AML-193 (cell line): ENCODE measurements at places on chromosomes 12 and 14.
A peak's percentile ranks its signal among the peaks of the same experiment; 100 is the strongest.

DNA sequence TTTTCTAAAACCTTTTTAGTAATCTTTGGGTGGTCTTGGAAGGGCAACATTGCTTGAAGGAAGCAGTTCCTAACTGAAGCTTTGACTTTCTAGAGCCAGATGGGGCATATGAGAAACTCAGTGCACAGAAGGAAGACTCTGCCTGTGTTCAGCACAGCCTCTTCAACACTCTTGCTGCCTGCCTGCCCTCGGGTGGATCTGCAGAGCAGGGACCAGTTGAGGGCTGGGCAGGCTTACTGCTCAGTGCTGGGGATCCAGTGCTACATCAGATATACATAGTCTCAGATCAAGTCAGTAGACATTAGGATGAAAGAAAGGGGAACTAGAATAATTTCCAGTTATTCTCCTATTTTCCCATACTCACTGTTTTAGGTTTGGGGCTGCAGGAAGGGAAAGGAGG, 29.5 kb upstream of the TMX1 start:
- no peak for DNase-seq

DNA sequence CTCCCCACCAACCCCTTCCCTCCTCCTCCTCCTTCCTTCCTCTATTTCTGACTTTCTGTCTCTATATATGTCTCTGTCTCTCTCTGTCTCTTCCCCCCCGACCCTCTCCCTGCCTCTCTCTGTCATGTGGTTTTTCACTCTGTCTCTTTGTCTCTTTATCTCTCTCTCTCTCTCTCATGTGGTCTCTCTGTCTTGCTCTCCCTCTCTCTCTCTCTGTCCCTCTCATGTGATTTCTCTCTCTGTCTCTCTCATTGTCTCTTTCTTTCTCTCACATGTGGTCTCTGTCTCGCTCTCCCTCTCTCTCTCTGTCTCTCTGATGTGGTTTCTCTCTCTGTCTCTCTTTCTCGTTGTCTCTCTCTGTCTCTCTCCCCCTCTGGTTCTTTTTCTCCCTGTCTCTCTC, 59.3 kb downstream of the PHETA1 start:
- no peak for DNase-seq

DNA sequence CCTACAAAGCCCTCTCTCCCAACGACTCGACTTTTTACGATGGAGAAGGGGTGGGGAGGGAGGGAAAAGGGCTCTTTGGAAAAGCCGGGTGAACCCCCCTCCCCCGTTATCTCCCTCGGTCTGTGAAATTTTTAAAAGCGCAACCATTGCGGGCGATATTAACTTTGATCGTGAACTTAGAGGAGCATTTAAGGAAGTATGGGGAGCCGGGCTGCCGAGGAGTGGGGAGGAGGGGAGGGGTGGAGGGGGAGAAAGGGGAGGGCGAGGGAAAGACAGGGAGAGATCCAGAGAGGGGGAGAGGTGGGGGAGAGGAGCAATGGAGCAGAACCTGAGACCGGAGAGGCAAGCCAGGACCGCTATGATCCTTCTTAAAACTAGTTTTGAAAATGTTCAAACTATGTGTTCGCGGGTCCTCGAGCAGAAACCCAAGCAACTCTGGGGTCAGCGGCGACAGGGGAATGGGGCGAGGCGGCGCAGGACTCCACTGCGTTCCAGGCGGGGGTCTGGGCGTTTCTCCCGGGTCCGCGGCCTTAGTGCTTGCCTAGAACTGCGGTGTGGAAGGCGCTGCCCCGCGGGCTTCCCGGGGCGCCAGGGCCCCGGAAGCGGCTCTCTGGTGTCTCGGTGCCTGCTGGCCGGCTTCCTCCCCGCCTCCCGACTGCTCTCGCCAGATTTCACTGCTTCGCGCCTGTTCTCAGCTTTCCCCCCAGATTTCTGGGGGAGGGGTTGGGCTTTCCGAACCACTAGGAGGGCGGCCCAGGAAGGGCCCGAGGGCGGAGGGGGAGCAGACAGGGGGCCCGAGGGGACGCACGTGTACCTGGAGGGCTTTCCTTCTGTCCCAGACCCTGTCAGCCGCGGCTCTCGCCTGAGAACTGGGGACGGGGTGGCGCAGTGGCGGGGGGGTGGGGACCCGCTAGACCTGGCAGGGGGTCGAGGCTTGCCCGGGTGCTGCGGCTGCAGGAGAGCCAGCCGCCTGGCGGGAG, at the start of gene HOTAIR:
Gene HOTAIR, minus strand, starts transcription at position 871 of the 980 bp plus-strand sequence.
- DNase-seq = no peak

GRCh38 chr14:74531006-74531405, 37.4 kb downstream of the ISCA2 start:
- DNase-seq = no peak

GRCh38 chr12:92145481-92145730, 240 bp downstream of the BTG1 start:
- no peak for DNase-seq

DNA sequence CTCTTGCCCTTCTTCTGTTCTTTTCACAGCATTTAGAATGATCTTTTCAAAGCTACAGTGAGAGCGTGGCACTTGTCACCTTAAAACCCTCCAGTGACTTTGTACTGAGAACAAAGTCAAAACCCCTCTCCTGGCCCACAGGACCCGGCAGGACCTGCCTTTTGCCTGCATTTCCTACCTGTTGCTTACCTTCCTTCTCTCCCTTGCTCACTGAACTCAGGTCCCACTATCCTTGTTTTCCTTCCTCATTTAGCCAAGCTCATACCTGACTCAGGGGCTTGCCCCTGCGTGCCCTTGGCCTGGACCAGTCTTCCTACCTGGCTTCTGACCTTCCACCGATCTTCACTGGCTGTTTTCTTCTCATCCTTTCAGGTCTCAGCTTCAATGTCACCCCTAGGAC, 112.3 kb upstream of the PRMT8 start:
- no peak for DNase-seq

DNA sequence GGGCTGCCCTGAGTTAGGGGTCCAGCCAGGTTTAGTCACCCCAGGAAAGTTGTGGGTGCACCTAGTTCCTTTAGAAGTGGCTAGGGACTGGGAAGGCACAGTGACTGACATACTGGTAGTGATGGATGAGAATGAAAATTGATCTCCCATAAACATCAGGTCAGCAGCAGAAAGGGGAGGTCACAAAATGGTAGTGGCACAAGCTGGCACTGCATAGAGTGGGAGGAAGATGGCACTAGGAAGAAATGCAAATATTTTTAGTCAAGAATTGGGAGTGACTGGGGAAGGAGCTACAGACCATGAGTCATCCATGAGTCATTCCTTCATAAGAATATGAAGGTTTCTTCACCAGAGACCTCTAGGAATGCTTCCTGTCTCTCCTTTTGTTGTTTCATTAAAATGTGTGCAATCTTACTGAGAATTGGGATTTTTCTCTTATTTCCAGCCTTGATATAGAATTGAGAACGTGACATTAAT, 198.3 kb upstream of the AMIGO2 start:
- DNase-seq = peak; percentile 39

GRCh38 chr14:47277703-47278102, 397.7 kb downstream of the MDGA2 start:
- peak; percentile 26 for DNase-seq

GRCh38 chr12:104282109-104282508, 21.4 kb upstream of the EID3 start:
- DNase-seq = no peak

- no peak for DNase-seq
Measured at GRCh38 chr14:36317650-36318049, 2.8 kb downstream of the MBIP start.

GRCh38 chr14:74502236-74503019, 8.9 kb downstream of the ISCA2 start:
- DNase-seq = peak; percentile 37

- DNase-seq = no peak
Measured at GRCh38 chr12:59999291-59999690, 403.5 kb downstream of the SLC16A7 start.

- no peak for DNase-seq
Measured at GRCh38 chr12:188910-189621, 24.9 kb downstream of the SLC6A12 start.

GRCh38 chr12:27453421-27453820, 6.9 kb downstream of the SMCO2 start:
- DNase-seq = no peak

DNA sequence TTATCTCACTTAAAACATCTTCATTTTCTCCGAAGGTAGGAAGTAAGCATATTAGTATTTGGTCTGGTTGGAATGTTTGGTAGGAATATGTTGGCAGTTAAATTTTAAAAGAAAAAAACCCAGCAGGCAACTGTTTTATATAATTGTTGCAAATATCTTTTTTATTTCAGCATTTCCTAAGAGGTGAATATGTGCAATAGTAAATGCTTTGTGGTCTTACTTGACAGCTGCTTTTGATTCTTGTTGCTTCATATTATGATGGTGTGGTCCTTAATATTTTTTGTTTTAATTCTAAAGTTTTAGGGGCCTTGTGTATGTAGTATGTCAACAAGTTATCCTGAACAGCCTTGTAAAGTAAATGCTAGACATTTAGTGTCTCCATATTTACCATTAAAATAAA, 6.3 kb downstream of the TRAFD1 start:
- DNase-seq = no peak

- DNase-seq = no peak
Measured at GRCh38 chr12:91056488-91056887, 1.3 kb downstream of the KERA start.

GRCh38 chr14:68959035-68959434, 20.1 kb downstream of the ACTN1 start:
- DNase-seq = no peak

DNA sequence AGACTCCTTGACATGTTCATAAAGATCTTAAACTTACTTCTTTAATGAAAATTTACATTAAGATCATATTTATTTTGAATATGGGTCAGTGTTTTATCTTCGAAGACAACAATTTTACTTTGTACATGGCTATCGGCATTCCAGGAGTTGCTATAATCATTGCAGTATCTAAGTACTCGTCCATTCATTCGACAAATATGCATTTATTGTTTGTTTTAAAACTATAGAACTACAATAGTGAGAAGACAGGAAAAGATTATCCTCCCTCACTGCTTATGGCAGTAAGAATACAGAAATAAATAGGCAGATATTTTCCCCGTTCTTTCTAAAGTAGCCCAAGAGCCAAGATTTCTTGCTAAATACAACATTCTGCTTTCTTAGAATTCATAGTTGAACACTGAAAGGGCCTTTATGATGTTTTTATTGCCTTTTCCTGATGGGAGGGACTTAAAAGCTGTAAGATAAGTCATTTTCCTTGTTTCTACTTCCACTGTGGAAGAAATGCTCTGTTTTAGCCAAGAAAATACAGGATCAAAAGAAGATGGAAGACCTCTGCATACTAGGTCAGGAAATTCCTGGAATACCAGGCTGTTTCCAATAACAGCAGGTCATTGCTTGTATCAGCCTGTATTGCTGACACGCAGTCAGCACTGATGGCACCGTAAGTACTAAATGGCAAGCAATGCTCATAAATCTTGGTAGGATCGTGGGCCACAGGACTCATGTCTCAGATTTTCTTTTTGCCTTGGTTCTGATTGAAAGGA, 521.0 kb upstream of the ATP2B1 start:
- no peak for DNase-seq

DNA sequence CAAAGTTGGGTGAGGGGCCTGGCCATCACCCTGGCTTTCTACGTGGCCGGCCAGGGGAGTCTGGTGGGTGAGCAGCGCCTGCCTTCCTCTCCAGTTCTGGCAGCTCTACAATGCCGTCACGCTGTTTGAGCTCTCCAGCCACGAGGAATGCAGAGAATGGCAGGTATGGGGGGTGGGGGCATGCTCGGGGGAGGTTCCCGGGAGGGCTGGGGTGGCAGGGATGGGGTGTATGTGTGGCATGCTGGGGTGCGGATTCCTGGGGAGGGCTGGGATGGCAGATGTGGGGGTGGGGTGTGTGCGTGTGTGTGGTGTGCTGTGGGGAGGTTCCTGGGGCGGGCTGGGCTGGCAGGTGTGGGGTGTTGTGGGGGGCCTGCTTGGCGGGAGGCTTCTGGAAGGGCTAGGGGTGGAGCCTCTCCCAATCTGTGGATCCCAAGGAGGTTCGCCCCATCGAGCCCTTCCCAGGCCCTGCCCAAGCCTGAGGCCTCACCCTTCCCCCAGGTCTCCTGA, 18.5 kb downstream of the RHOF start:
- DNase-seq = no peak

DNA sequence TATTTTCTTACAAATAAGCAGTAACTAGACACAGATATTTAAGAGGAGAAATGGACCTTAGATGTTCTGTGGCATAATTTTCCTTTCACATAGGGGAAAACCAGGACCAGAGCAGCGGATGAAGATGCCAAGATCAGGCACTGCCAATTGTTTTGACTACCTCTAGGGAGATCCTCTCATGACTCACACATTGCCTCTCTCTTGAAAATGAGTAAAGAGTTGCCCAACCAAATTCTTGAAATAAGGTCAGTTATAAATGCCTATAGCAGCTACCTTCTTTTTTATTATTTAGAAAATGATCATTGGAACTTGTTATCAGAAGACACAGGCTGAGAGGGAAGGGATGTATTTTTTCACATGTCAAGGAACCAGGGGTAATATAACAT, 263.4 kb upstream of the PLEKHG7 start:
- DNase-seq = no peak

- DNase-seq = no peak
Measured at GRCh38 chr12:67425394-67425793, 156.2 kb downstream of the CAND1 start.

DNA sequence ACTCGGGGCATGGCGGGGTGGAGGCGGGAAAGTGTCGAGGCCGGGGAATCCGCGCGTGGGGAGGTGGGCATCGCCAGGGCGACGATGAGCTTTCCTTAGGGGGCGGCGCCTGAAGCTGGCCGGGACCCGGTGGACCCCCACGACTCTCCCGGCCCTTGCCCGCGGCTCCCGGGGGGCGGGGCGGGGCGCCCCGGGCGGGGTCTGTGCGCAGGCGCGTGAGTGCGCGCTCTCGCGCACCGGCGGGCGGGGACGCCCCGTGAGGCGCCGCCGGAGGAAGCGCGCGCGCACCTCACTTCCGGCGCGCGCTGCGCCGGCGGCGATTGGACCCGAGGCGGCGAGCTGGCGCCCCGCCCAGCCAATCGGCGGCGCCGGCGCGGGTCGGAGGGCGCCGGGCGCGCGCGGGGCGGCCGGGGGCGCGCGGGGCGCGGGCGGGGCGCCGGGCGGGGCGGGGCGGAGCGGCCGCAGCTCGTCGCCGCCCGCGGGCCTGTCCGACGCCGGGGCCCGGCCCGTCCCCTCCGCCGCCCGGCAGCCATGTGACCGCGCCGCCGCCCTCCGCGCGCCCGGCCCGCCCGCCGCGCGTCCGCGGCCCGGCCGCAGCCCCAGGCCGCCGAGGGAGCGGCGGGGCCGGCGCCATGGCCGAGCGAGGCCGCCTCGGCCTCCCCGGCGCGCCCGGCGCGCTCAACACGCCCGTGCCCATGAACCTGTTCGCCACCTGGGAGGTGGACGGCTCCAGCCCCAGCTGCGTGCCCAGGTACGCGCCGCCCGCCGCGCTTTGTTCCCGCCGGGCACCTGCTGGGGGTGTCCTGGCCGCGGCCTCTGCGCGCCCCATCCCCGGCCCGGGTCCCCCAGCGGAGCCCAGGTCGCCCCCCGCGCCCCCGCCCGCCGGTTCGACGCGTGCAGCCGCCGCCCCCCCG, at the start of gene PACS2:
Gene PACS2, plus strand, starts transcription at position 462 of the 914 bp plus-strand sequence. Its CDS starts 171 bp downstream, at position 633.
- peak; percentile 60 for DNase-seq

- DNase-seq = no peak
Measured at GRCh38 chr14:98501836-98502235, 770.2 kb downstream of the BCL11B start.

- peak; percentile 10 for DNase-seq
Measured at GRCh38 chr12:109595321-109595902, 21.8 kb downstream of the MVK start.
